COR-L47 (cell line): ENCODE measurements at places on chromosomes 13 and 19.

DNA sequence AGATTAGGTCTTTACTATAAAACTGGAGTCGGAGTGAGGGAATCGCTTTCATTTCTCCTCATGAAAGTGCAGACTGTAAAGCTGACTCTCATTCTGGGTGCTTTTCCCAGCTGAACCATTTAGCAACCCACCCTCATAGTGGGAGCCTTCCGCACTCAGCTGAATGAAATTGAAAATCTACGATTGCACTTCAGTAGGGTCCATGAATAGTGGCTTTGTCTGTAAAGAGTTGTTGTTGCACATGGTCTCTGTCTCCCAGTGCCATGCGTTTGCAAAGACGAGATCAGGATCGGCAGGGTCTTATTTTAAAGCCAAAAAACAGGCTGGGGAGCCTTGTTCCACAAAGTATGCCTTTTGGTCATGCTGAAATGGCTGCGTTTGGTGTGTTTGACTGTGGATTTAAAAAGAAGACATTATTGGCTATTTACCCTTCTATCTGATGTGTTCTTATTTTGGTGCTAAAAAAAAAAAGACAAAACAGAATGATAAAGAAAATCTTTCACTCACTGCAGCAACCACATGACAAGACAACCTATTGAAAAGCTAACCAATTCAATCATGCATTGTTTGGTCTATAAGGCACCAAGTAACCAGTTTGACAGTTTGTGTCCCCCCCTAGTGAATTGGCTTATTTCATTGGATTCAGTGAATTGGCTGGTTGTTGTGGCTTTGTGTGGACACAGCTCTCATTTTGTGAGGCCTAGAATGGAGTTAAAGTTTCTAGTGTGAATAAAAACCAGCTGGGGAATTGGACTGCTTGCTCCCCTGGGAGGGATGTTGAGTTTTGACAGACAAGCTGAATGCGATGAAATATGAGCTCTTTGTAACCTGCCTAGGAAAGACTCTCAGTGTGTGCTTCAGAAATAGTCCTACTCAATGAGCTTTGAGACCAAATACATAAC, 65.6 kb downstream of the ARHGAP35 start:
- no peak for DNase-seq

- DNase-seq: no peak
These were observed 63.0 kb downstream of the TBC1D4 start for GRCh38 chr13:75418997-75419396.

DNA sequence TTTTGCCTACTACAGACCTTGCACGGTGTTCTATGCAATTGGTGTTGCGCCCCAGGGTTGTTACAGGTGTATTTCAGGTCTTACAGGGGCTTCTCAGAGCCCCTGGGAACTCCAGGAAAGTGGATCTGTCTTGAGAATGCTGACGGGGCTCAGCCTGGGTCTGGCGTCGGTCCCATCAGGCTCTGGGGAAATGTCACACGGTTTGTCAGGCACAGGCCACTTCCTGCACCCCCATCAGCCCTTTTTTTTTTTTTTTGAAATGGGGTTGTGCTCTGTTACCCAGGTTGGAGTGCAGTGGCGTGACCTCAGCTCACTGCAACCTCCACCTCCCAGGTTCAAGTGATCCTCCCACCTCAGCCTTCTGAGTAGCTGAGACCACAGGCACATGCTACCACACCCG, 13.2 kb downstream of the CLEC4G start:
- no peak for DNase-seq

- DNase-seq: no peak
These were observed 27.7 kb downstream of the SAE1 start for GRCh38 chr19:47158367-47158791.

DNA sequence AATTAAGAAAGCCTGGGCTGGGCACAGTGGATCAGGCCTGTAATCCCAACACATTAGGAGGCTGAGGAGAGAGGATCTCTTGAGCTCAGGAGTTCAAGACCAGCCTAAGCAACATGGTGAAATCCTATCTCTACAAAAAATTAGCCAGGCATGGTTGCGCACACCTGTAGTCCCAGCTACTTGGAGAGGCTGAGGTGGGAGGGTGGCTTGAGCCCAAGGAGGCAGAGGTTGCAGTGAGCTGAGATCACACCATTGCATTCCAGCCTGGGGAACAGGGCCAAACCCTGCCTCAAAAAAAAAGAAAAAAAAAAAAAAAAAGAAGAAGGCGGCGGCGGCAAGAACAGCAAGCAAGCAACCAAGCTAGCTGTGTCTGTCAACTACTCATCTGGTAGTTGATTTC, 26.7 kb downstream of the TSC22D1 start:
- no peak for DNase-seq

- DNase-seq: no peak
These were observed 54.7 kb upstream of the URAD start for GRCh38 chr13:28043224-28043623.

DNA sequence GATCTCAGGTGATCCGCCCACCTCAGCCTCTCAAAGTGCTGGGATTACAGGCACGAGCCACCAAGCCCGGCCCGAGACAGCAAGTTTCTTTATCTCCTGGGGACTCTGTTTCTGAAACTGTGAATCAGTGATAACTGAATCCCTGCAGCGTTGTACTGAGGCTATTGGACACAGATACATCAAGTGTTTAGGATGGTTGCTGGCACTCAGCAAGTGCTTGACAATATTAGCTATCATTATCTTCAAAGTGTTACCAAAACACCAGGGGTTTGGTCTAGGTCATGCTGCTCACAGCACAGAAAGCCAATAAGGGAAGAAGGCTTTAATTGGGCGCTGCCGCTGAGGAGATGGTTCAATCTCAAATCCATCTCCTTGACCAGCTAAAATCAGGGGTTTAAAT, 20.5 kb upstream of the PNMA8C start:
- no peak for DNase-seq

DNA sequence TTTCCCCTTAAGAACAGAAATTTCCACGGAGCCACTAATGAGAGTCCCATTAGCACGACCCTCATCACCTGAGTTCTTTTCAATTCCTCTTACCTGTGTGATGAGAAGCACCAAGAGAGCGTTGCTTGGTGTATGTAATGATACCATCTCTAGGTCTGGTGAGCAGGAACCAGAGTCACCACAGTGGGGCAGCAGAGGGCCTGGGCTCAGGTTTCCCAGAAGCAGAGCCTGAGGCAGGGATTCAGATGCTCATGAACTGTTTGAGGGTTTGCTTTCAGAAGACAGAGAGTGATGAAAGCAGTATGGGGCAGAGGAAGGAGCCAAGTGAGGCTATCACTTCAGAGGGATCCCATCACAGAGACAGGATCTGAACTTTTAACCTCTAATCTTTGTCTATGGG, 3.1 kb upstream of the PTPRH start:
- DNase-seq: no peak

DNA sequence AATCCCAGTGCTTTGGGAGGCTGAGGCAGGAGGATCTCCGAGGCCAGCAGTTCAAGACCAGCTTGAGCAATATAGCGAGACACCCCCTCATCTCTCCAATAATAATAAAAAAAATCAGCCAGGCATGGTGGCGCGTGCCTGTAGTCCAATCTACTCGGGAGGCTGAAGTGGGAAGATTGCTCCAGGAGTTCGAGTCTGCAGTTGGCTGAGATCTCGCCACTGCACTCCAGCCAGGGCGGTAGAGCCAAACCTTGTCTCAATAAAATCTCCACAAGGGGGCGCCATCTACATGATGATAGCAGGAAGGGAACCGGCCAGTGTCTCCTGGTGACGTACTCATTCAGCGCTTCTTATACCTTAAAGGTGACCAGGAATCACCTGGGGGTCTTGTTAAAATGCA, 13.6 kb upstream of the C5AR1 start:
- DNase-seq: peak; percentile 86

- DNase-seq: peak; percentile 53
These were observed 63.4 kb downstream of the TEX29 start for GRCh38 chr13:111383591-111384440.

DNA sequence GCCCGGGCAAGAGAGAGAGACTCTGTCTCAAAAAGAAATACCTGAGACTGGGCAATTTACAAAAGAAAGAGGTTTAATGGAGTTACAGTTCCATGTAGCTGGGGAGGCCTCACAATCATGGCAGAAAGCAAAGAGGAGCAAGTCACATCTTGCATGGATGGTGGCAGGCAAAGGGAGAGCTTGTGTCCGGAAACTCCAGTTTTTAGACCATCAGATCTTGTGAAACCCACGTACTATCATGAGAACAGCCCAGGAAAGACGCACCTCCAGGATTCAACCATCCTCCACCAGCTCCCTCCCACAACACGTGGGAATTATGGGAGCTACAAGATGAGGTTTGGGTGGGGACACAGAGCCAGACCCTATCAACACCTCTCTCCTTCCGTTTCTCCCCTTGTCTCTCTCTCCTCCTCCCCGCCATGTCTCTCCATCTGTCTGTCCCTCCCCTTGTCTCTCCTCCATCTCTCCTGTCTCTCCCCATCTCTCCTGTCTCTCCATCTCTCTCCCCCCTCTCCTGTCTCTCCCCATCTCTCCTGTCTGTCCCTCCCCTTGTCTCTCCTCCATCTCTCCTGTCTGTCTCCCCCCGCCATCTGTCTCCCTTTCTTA, 10.0 kb downstream of the POLR2E start:
- DNase-seq: no peak

GRCh38 chr13:60152904-60153303, 10.8 kb downstream of the DIAPH3 start:
- DNase-seq: no peak

DNA sequence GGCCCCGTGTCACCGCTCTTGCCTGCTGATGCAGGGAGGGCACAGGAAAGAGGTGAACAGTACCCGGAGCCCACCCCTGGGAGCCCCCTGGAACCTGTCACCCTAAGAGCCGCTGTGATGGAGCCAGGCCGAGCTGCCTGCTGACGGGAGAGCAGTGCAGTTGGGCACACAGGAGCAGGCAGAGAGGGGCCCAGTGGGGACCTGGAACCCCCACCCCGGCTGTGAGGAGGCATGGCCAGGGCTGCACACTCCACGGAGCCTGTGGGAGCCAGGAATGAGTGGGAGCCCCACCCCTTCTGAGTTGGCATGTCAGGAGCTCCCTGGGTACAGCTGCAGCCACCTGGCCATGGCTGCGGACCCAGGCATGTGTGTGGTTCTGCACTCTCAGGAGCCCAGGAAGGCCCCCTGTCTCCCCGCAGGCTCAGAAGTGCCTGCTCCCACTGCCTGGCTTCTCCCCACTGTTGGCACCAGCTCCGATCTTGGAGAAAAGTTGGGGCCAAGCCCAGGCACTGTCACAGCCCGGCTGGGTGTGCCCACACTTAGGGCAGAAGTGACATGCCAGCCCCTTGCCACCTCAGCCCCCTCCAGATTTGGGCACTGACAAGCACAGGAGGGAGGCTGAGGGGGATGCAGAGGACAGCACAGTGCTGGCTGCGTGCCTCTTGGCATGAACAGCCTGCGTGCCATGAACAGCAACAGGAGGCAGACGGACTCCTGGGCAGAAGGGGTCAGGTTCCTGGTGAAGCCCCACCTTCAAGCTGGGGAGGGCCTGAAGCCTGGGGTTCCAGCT, 6.3 kb downstream of the CFAP97D2 start:
- no peak for DNase-seq

GRCh38 chr19:42206871-42207755, 10.4 kb downstream of the DEDD2 start:
- DNase-seq: no peak

DNA sequence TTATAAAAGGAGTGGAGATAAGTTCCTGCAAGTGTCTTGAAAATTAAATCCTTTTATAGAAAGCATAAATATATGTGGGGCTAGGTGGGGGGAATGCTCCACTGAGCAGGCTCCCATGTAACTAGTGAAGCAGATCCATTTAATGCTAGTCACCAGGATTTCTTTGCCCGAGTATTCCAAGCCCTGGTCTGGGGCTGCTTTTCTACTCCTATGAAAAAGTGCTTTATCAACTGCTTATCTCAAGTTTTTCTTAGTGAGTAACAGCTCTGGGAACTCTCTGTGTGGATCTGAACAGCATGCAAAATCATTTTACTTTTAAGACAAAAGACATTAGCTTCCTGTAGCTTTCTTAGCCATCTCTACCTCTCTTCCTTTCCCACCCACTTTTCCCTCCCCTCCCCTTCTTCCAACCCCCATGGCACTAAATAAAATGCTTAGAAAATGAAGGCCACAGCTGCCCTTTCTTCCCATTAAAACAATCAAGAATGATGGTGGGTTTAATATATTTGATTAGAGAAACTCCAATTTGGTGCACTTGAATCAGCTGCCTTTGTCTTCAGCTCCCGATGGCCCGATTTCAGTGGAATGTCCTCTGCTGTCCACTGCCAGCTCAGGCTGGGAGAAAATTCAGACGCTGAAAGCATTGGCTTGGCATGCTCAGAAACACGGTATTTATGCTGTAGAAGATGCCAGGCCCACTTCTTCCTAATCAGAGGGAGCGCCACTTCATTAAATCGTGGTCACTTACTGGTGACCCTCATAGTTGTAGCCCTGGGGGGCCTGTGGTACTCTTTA, 475.1 kb downstream of the FOXO1 start:
- no peak for DNase-seq
